ENCODE measurements at places on chromosomes 5 and 9.

DNA sequence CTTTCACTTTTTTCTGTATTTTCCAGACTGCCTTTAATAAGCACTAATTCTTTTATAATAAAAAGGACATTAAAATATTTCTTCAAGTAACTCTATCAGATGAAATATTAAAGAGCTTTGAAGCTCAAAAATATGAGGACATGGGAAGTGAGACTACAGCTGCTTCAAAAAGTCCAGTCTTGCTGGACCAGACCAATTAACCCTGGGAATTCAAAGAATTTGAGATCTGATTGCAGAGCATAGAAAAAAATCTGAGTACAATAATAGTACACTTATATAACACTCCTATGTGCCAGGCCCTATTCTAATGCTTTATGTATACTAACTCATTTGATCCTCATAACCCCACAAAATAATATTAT is 9.8 kb downstream of the TMEM245 start:
- no peak for DNase-seq

- no peak for DNase-seq
Observed at GRCh38 chr9:73155377-73155776, 3.7 kb downstream of the ANXA1 start.

- no peak for DNase-seq
Observed at GRCh38 chr5:122951658-122952057, 84.9 kb downstream of the PPIC start.

DNA sequence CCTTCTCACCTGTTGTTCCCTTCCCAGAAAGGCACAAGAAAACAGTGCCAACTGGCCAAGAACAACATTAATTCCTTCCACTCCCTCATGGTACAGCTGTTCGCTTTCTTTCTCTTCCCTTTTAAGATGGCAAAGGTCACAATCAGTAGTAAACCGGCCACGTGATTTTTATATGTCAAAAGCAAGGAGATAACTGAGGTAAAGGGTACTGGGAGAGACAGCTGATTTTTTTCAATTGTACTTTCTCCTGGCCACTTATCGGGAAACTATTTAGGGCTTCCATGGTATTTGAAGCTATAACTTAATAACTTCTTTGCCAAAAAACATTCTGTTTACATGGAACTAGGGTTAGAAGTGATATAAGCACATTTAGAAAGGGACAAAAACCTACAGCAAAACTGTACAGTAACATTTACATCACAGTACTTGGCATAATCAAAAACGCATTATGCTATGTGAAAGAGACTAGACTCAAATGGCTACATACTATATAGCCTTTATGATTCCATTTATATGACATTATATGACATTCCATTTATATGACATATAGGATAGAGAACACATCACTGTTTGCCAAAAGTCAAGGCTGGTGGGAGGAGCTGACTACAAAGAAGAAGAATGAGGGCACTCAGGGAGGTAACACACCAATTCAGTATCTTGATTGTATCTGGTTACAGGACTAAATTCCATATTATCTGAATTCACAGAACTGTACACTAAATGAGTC is 24.8 kb downstream of the PLPP1 start:
- no peak for DNase-seq

Data from stimulated activated CD4-positive, alpha-beta T cell treated with anti-CD3 and anti-CD28 coated beads, Interleukin-2, amount 100 ng/mL, for 24 hours (primary cell).